NCI-H460 (cell line): ENCODE measurements at places on chromosomes 3 and 15.

GRCh38 chr3:62875558-62876002, 364 bp upstream of the CADPS start:
- no peak for DNase-seq

DNA sequence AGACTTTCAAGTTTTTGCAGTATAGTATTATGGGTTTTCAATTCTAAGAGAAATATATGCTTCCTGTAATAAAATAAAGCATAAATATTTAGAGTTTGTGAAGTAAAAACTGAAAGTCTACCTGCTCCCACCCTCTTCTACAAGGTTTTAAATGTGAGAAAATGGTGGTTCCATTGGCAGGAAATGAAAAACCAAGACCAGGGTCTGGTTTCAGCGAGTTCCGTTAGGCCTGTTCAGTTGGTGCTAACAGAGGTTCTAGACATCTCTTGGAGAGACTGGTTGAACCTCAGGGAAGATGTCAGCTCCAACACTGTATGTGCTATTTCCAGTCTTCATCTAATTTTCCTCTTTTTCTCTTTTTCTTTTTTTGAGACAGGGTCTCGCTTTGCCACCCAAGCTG, 11.8 kb upstream of the MYO1E start:
- no peak for DNase-seq

GRCh38 chr3:16877505-16877904, 7.2 kb upstream of the PLCL2 start:
- DNase-seq: no peak

DNA sequence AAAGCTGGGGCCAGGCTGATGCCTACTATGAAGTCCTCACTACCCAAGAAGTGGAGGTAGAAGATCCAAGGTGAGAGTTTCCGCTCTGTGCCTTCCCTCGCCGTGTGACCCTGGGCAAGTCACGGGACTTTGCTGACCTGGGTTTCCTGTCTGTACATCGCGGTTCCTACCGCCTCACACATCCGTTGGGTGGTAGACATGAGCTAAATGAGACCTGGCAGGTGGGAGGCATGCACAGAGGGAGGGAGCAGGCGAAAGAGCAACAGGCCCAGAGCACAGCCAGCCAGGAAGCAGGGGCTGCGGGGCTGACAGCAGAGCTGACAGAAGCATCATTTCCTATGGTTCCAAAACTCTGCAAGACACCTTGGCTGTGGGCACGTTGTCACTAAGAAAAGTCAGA, 157.3 kb upstream of the BHLHE40 start:
- DNase-seq: no peak

GRCh38 chr3:13564751-13565560, 16.0 kb downstream of the FBLN2 start:
- DNase-seq: no peak

GRCh38 chr3:44301746-44302145, 36.8 kb upstream of the TCAIM start:
- DNase-seq: no peak

DNA sequence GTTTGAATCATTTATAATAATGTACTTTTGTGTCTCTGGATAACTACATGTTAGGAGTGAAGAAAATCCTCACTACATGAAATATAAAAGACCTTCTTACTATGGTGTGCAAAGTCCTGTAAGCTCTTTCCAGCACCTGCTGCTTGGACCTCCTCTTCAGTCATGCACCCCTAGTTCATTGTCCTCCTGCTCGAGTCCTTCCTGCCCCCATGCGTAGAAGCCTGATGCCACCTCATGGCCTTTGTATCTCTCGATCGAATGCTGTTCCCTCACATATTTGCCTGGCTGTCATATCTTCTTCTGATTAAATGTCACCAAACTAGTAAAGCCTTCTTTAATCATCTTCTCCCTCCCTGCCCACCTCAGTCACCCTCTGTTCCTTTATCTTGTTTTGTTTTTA, 49.9 kb upstream of the SUCLG2 start:
- no peak for DNase-seq

GRCh38 chr3:8723612-8724011, 10.0 kb upstream of the CAV3 start:
- DNase-seq: no peak

- no peak for DNase-seq
Measured at GRCh38 chr3:45137656-45138181, 8.5 kb downstream of the CDCP1 start.

DNA sequence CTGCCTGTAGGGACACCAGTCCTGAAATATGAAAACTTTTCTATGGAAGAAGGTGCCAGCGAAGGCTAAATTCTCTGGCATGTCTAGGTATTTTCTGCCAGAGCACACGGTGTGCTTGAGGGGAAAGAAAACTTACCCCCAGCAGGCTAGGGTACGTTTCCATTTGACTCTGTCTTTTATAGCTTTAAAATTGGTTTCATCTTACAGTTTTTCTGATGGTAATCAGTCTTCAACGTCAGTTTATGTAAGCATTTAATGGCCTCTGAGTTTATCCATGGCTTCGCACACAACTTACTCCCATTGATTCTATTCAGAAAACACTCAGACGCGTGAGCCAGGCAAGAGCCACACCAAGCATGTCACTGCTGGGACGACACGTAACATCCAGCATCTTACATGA, 249.7 kb downstream of the ADAMTS17 start:
- DNase-seq: no peak

DNA sequence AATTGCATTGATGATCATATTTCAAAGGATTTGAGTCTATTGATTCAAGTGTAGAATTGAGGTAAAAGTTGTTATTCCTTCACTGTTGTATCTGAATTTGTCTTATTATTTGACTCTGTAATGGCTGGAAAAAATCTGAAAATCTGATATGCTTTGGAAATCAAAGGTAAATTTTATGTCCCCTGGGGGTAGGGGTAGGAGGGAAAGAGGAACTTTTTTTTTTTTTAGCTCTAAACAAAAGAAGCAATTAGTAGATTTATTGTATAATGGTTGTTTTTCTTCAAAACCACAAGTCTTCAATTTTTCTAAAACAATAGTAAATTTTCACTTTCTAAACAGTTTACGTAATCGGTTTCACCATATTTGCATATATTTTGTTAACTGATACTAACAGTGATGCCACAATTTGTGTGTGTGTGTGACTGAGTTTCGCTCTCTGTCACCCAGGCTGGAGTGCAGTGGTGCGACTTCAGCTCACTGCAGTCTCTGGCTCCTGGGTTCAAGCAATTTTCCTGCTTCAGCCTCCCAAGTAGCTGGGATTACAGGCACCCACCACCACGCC, 91.7 kb upstream of the GOLGA6L4 start:
- no peak for DNase-seq

- DNase-seq: no peak
Measured at GRCh38 chr3:185655426-185656320, 69.6 kb downstream of the SENP2 start.

DNA sequence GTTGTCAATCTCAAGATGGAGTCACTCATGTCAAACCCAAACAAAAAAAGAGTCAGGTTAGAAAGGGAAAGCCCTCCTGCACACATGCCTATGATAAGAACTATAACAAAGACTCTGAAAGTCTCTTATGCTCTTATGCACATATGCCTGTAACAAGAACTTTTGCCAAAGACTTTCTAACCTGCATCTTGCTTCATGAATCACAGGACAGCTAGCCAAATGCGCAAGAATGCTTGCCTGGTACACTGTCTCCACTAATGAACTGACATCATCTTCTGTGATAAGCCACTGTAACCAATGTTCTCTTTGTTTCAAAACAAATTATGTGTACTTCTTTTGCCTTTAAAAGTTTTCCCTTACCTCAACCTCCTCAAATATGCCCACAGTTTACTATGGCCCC, 18.2 kb upstream of the EHHADH start:
- no peak for DNase-seq

DNA sequence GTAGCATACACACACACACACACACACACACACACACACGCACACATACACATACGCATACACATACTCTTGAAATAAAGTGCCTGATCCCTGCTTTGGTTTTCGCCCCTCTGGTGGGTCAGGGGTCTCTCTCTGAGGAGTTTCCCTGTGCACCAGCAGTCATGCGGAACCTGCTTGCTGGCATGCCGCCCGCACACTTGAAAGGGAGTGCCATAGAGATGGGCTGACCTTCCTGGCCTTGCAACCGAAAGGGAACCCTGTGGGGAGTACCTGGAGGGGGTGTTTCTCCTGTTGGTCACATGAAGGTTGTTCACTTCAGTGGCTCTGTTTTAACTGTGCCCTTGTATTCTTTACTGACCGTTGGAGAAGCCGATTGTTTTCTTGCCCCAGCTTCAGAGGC, 752.3 kb downstream of the NR2F2 start:
- no peak for DNase-seq

DNA sequence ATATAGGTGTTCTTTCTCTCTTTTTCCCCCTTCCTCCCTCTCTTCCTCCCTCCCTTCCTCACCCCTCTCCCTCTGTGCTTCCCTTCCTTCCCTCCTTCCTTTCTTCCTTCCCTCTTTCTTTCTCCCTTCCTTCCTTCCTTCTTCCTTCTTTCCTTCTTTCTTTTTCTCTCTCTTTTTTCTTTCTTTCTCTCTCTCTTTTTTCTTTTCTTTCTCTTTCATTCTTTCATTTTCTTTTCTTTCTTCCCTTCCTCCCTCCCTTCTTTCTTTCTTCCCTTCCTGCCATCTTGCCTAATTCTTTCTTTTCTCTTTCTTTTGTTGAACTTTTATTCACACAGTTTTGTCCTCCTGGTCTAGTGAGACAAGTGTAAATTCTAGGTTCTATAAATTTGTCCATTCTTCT, 1595.6 kb downstream of the SI start:
- DNase-seq: no peak

DNA sequence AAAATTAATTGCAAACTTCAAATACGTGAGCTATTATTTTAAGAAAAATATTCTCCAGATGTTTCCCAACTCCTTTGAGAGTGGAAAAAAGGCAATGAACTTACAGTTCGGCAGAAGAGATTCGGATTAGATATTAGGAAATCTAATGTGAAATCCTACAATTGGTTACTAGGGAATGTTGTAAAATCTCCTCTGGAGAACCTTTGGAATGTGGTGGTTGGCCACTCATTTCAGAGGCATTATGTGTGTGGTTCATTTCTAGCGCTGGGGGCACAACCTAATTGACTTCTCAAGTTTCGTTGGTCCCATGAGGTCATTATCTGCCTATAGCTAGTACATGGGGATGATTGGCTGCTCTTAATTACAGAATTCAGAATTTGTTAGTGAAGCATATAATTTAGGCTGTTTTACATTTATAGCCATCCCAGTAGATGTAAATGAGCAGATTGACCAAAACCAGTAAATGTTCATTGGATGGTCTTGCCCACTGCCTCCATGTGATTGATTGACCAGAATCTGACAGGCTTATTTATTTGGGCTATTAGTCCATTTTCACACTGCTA, 34.6 kb upstream of the CMSS1 start:
- no peak for DNase-seq

- peak; percentile 11 for DNase-seq
Measured at GRCh38 chr3:194522579-194523046, 35.8 kb upstream of the ATP13A3 start.

GRCh38 chr3:132236701-132237651, 80.2 kb upstream of the ACP3 start:
- DNase-seq: no peak

DNA sequence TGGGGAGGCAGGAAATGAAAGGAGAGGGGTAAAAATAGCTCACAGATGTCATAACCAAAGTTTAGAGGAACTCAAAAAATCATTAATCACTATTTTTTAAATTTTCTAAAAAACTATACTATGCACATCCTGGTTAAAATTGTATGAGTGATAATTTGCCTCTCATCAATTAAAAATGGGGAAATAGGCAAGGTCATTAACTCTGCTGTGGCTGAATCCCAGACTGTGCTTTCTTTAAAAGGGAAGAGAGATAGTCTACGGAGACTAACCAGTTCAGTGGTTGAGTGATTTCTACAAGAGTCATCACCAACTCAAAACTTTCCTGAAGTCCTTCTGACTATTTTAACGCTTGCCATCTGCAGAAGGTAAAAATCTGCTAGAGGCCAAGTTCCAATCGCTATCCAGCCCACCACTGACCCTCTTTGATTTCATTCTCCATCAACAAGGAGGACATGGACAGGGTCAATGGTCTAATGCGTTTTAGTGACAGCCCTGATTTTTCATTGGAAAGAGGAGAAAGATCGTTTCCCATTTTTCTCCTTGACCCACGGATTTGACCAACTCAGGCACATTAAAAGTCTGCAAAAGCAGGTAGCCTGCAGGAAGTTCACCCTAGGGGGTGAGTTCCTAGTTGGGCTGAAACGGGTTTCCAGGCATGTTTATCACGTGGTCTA, 850 bp downstream of the SUCLG2 start:
- no peak for DNase-seq

DNA sequence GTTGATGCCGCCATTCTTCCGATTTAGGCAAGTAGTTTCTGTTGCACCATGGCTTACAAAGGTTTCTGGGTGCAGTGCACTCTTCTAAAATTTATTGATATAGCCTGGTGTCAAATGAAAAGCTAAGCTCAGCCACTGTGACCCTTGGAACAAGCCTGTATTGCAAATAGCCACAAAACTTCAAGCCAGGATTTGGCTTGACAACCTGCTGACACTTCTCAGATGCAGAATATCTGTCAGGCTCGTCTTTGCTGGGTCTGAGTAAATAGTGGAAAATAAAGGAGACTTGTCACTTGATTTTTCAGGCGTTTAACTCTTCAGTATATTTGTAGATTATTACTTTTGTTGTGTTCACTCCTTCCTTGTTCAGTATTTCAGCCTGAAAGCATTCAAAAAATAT, 871.8 kb downstream of the OTOL1 start:
- no peak for DNase-seq

GRCh38 chr3:100150473-100150872, 36.2 kb upstream of the FILIP1L start:
- DNase-seq: no peak

DNA sequence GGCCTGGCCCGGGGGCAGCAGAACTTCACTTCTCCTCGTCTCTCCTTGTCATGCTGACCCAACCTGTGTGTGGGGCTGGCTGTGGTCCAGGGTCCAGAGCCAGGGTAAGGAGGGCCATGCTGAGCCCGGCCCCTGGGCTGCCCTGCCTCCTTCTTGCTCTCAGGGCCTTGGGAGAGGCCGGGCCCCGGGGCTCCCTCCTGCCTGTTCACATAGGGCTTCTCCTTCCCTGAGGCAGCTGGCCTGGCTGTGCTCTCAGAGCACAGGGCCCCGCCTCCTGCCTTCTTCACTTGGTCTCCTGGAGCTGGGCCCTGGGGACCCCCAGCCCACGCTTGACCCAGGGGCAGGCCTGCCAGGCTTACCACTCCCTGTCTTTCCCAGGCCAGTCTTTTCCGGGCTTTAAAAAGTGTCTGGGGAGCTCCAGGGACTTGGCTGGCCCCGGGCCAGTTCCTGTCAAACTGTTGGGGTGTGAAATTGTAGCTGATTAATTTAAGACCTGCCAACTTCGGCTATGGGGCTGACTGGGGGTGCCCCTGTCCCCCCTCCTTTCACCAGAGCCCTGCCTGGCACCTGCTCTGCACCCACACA, 11.8 kb downstream of the PLXNA1 start:
- DNase-seq: no peak
